ENCODE measurements at places on chromosomes 2 and 18.

DNA sequence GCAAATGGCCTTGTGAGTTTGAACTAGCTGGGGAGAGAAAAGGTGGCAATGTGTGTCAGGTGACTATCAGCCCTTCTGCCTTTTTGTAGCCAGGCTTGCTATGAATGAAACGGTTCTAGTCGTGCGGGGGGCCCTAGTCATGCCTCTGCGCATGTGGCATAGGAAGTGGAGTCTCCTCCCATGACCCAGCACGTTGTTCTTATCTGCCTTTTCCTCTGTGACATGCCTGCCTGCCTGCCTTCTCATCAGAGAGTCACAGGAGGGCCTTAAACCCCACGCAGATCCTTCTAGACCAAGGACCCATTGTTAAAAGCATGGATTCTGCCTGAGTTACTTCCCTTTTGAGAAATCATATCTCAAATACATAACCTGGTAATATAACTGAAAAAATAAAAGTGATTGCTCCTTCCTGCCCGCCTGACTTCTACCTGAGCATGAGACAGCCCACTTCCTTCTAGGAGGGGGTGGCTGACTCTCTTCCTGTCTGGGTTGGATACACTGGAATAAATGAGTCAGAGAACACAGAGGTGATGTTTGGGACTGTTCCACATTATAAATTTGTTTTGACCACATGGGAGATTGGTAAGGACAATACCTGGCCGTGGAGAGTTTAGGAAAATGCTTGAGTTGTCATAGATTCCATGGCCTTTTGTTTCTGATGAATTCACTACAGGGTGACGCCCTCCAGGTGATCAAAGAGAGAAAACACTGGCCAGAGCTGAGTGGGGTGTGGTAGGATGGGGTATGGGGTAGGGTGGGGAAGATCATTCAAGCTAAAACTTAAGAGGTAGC, 49.8 kb downstream of the FBLN7 start:
- DNase-seq = no peak

DNA sequence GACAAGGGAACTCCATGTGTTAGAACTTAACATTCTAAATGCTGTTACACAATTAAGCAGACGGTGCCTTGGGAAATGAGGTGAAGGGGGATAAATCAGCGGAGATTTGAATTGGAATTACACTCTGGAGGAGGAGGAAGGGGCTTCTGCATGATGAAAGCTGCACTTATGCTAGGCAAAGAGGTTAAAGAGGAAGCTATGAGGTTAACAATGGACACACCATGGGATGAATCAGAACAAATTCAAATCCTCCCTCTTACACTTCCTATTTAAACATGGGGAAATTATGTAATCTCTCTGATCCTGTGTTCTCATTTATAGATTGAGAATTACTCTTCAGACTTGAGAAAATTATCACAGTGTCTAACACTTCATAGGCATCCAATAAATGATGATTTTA, 121.5 kb upstream of the SIX2 start:
- peak; percentile 89 for DNase-seq

DNA sequence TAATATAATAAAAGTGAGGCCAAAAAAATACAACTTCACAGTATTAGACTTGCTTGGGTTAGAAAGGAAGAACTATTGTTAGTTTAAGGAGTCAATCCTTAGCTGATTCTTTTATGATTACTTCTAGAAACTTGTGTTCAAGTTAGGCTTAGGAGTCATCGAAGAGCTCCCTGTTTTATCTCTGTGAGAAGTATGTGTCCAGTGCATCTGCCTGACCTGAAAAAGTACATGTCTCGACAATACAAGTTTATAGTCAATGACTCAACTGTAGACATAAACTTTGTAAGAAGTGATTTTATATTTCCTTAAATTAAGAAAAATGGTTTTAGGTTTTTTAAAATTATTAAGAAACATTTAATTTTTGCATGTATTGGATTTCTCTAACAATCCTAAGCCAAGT, 571.2 kb downstream of the ZEB2 start:
- no peak for DNase-seq

DNA sequence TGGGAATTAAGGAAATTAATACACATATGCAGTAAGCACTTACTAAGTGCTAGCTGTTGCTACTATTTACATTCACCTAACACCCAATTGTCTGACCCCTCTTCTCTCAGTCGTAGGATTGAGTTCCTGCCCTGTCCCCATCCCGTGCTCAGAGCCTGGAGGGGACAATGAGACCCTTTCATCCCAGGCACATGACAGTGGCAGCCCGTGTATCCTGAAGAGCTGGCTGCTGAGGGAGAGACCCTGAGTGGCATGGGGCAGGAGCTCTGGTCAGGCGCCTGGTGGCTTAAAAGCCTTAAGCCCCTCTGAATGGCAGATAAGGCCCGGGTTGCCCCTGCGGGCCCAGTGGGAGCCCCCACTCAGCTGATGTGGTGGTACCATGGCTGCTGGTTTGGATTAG, 99.0 kb downstream of the DYSF start:
- no peak for DNase-seq

DNA sequence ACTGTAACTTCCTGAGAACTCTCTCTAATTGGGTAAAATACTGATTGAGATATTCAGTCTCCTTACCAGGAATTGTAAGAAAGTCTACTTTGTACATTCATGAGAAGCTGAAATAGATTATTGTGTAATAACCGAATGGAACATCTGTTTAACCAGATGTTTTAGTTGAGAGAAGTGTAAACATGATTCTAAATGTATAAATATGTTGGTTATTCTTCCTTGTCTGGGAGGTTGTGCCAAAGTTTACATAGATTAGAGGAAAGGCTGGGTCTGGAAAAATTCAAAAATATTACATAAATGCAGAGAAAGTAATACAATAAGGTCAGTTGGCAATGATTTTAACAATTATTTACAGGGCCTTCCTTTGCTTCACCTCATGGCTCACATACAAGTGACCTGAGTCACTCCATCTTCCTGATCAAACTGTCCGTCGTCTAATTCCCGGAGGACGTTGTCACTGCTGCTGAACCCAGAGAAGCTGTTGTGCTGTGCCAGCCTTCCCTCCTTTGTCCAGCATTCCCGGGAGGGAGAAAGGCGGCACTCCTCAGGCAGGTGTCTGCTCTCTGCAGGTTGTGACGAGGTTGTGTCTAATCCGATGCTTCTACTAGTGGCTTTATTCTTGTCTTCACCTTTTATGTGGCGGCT, 55.9 kb downstream of the MOB4 start:
- DNase-seq = peak; percentile 58

DNA sequence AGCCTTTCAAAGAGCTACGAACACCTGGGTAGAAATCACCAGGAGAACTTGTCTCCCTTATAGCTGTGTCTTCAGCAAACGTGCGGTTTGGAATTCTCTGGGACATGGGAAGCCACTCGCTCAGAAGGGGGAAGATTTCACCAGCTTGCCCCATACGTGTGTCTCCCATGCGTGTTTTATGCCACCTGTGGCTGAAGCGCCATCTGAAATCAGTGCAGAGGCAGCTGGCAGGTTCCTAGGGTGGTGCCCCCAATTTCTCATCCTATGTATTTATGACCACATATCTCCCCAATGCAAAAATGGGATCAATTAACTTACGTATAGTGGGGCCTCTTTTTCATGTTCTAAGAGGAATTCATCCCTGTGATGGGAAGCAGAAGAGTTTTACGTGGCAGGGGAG, 81.6 kb downstream of the TPO start:
- no peak for DNase-seq

DNA sequence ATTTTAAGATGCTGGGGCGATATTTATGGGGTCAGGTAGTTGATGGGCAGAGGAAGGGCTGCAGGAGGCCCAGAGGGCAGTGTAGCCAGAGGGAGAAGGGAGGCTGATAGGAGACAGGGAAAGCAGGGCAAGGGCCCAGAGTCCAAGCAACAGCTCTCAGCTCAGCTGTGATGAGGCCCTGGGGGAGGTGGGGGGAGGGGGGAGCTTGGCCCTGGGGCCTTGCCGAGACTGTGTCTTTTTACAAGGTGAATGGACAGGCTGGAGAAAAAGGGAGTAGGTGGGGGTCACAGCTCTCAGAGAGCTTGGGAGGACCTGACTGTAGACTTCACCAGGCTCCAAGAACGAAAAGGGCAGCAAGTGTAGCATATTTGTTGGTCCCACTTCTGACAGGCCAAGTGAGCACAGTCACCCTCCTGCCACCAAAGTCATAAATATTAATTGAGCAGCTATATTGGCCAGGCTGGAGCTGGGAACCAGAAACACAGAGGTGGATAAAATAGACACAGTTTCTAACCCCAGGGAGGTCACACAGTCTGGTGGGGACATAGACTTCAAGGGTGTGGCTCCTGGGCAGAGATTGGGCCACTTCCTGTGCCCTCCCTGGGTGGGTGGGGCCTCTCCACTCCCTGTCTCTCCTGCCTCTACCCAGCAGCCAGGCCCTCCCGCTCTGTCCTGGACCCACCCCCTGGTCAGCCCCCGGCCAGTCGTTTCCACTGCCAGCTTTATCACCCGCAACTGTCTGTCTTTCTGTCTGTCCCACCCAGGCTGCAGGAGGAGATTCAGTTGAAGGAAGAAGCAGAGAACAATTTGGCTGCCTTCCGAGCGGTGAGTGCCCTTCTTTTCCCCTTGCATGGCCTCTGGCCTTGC, 1.4 kb downstream of the DES start:
- DNase-seq = no peak

DNA sequence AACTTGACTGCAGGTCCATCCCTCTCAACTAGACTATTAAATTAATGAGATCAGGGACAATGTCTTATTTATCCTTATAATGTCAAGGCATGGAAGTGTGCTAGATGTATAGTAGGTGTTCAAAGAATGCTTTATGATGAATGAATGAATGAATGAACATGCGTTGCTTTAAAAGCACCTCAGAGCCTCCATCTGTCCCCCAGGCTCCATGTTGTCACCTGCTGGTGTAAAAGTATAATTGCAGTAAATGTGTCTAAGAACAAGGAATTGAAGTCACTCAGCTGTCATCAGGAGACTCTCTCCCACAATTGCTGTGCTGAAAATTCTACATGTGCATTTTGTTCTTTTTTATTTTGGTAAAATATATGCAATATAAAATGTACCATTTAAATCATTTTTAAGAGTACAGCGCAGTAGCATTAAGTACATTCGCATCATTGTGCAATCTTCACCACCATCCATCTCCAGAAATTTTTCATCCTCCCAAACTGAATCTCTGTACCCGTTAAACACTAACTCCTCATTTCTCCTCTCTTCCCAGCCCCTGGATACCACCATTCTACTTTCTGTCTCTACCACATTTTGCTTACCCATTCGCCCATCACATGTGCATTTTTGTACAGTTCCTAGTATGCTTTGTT, 52.6 kb downstream of the GNAL start:
- peak; percentile 21 for DNase-seq

DNA sequence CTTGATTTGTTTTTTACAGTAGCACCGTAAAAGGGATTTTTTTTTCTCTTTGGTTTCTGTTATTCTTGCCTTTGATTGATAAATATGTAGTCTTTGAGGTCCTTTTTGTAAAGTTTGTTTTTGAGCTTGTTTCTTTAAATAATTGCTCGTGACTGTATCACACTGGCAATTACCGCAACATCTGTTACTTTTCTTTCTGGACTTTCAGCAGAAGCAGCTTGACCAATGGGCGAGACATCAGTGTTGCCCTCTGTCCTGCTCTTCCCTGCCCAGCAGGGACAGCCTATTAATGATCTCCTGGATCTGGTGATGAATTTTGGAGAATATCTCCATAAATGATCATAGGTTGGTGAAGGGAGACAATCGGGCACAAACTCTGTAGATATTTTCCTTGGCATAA, 74.9 kb downstream of the TDRD15 start:
- DNase-seq = no peak

DNA sequence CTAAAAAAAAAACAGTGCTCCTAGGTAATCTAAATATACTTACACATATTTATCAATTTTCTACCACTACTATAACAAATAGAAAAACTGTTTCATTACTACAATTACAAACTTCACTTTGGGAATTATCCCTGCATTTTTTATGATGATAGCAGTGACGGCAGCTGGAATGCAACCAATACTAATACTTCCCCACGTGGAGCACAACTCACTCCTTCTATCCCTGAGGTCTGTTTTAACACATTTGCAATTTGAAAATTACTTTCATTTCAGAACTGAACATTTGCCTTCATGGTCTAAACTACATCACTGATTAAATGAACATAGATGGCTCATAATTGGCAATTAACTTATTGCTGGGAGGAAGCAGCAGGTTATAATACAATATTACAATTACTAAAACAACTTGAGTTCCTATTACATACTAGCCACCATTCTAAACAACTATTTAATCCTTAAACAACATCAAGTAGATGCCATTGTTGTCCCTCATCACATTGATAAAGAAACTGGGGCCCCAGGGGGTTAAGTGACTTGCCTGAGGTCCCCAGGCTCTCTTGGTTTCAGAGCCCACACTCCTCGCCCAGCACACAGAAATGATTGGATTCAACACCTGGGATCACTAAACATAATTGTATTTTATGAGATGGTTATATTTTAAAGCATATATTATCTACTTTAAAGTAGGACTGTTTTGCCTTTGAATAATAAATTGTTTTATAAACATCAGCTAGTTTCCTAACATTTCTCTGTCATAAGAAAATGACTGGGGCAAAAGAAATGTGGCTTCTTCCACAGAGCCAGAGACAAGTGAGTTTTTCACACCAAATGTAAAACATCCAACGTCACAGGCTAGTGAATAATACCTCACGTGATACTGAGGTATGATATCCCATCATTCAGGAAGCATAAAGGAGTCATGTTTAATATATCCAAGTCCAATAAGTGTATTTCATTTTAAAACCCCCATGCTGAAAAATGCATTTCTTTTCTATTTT, 6.2 kb downstream of the COLEC12 start:
- no peak for DNase-seq

GRCh38 chr2:105455488-105456003, 56.7 kb upstream of the FHL2 start:
- no peak for DNase-seq

DNA sequence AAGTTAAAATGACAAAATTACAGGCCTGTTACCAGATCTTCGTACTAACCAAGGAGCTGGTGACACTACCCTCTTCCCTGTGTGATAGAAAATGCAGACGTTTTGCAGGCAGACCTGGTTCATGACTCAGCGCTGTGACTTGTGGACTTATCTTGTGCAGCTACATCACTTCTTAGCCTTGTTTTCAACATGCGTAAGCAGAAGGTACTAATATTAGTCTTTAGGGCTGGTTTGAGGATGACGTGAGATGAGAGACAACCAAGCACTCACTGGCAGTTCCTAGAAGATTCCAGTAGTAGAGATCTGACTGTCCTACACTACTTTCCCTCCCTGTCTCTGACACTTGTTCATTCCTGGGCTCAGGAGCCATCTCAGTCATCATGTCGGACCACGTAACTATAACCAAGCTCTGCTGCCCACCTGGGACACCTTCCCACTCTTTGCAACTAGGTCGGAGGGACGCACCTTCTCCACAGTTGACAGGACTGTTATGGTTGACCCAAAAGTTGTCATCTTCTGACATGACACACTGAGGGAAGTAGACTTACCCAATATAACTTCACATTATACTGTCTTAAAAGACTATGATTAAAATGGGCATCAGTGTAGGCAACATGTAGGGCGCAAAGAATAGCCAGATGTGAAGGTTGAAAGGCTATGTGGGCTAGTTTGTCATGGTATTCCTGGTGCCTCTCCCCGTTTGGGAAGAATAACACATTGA, 64.8 kb downstream of the TNFRSF11A start:
- DNase-seq = no peak

Data from MV-4-11 (cell line).